GM10248 (cell line): ENCODE measurements at places on chromosomes 7 and 10.

- no peak for DNase-seq
Measured at GRCh38 chr7:1210321-1210978, 22.2 kb upstream of the UNCX start.

GRCh38 chr7:114949231-114949630 lies 27.3 kb downstream of the MDFIC start:
- no peak for DNase-seq

DNA sequence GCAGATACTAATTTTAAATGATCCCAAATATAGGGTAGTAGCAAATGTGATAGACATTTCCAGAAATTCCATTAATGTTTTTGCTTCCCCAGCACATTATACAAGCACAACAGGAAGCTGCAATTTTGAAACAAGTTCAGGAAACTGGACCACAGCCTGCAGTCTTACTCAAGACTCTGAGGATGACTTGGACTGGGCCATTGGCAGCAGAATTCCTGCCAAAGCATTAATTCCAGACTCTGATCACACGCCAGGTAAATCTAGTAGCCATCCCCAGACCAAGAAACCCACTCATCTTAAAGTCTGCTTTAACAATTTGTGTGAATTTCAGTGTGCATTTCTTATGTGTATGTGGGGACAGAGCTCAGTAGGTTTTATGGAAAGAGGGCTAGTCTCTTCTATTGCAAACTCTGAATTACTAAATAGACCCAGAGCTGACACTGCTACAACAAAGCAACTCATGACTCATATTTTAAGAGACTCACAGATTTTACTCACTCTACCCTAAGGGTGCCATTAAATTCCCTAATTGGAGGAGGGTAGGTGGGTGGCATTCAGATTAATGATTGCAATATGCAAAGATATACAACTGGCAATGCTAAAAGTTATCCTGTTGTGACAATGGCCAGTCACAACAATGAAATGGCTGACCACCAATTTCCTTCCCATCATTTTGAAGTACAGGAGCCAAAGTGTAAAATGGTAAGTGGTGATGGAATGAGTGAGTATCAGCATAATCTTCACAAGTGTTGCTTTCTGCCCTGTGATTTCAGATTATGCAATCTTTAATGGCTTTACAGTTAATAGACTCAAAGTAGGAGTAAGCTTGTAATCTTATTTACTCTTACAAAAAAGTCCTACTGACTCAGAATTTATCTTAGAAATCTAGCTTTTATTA lies 317.6 kb upstream of the PLXDC2 start:
- no peak for DNase-seq

DNA sequence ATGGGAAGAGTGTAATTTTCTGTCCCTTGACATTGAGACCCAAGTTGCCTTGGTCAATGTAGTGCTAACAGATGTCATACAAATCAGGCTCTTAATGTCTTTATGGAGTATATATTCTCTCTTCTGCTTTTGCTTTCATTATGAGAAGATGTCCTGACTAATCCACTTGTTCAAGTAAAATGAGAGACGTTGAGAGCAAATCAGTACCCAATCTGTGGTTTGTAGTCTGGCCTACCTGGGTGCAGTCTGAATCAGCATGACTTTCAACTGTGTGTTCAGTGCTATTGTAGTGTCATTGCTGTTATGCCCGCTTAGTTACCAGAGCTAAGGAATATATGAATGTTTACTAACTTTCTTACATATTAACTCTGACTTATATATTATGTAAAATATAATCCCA lies 612.4 kb downstream of the ANKRD7 start:
- peak; percentile 9 for DNase-seq

- no peak for DNase-seq
Measured at GRCh38 chr10:101228966-101229265, 347 bp downstream of the LBX1 start.

DNA sequence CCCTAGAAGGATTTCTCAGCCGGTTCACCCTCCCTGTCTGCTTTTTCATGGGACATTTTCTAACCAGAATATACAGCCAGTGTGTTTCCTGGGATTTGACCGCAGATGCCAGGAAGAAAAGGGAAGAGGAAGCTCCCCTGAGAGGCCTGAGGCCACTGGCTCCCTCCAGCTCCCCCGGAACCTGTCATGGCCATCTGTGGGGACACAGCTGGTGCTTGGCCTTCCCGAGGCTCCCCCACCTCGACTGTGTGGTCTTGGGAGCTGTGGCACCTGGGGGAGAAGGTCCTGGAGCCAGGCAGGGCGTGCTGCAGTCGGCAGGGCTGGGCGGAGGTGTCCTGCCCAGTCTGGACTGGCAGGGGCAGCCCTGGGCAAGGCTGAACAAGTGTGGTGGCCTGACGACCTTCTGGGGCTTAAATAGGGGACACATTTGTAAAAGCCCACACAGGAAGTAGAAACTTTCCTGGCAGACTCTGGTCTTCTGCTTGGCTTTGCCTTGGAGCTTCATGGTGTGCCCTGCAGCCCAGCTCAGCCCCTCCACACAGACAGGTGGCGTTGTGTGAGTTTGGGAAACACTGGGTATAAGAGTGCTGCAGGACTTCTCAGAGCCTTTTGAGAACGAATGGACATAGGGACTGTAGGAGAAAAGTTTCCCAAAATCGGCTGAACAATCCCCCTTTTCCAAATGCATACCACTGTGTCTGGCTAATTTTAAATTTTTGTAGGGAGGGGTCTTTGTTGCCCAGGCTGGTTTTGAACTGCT lies 6.8 kb downstream of the BRI3 start:
- DNase-seq = no peak

GRCh38 chr7:36057323-36057722 lies 95.7 kb upstream of the EEPD1 start:
- DNase-seq = peak; percentile 39

GRCh38 chr10:108789336-108789735 lies 1134.0 kb downstream of the XPNPEP1 start:
- no peak for DNase-seq

- DNase-seq = no peak
Measured at GRCh38 chr7:36441344-36442022, 51.8 kb downstream of the ANLN start.
